ENCODE measurements at places on chromosomes 6 and 20. TPM values are rescaled to one million over a fixed set of nuclear protein-coding genes. Genes with fewer than 3 reads are reported as not detected.

The EMILIN3 gene
- polyA plus RNA-seq, result 28.2 TPM

The SMOC2 gene
- polyA plus RNA-seq, result 47.6 TPM

The ENPP1 gene
- 19.3 TPM for polyA plus RNA-seq

The PTPRT gene
- polyA plus RNA-seq, result 0.58 TPM

DNA sequence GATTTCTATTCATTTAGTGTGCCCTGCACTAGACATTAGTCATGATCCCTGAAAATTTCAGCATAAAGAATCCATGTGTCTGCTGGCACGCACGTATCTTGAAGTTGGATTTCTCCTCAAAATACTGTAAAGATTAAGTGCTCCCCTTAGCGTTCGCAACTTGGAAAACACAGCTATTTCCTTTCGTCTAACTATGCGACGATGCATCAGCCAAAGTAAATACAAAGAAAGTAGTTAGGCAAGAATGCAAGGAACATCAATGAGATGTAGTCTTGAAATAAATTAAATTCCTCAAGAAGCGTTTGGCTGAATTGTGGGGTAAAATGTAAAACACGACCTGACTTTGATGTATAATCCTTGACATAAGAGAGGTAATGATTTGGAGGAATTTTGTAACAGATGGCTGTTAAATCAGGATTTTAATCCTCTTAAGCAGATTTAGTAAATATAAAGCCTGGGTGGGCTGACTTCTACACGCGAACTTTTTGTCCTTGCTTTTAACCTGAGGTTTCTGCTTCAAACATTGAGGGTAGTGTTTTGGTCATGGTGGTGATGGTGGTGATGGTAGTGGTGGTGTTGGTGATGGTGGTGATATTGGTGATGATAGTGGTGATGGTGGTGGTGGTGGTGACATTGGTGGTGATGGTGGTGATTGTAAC is 88.2 kb downstream of the FOXF2 start:
- peak; percentile 45 for DNase-seq

GRCh38 chr20:45440424-45440823 is 24.5 kb downstream of the PIGT start:
- no peak for DNase-seq

The SLC17A3 gene
- not detected for polyA plus RNA-seq

GRCh38 chr6:152701863-152702401 is 4.2 kb downstream of the MYCT1 start:
- no peak for DNase-seq

DNA sequence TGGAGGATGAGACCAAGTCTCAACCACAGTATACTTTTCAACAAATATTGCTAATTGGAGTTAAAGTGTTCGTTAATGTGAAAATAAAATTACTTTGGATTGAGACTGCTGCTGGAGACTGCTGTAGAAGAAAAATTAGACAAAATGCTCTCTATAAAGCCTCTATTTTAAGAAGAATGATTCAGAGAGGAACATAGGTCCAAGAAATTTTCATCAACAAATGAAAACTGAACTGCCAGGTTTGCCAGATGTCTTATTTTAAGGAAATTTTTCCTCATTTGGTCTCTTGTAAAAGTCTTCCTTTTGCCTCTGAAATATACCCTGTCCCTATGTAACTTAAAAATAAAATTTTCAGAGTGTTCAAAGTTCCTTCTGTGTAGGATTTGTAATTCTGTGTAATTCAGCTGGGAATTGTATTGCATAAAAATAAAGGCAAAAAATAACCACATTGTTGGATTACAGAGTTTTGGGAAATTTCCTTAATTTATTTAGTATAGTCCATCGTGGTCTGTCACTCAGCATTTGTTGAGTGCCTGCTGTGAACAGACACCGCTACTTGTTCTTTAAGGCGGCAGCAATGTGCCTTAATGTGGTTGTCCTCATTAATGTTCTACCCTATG is 27.4 kb downstream of the ANKS1A start:
- no peak for DNase-seq

The FNDC11 gene
- 0.36 TPM for polyA plus RNA-seq

DNA sequence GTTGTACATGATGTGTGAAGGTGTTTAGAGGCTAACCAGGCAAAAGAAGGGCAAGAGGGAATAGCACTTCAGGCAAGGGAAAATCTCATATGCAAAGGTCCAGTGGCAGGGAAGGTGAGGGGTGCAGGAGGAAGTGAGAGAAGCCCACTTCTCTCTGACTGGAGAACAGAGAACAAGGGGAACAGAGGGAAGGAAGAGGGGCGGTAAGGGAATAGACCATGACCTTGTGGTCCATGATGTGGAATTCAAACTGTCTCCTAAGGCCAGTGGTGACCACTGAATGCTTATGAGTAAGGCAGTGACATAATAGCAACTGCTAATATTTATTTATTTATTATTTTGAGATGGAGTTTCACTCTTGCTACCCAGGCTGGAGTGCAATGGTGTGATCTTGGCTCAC is 20.6 kb upstream of the SLC9A8 start:
- no peak for DNase-seq

The SCRT2 gene
- not detected for polyA plus RNA-seq

- DNase-seq, result no peak
These were observed 53.9 kb upstream of the SOX4 start for GRCh38 chr6:21539621-21540100.

DNA sequence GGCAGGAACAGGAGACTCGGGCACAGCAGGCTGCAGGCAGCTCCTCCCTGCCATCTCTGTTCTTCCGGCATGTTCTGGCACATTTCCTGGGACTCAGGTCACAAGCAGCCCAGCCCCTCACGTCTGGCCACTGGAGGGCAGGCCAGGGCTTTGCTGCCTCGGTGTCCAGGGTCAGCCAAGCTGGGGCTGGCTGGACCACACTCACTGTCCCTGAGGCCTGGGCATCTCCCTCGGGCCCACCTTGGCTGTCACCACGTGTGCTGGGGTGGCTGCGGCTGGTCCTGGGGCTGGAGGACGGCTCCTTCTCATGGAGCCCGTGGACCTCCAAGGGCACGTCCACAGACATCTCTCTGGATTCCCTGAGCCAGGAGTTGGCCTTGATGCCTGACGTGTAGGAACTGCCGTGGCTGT is 18.5 kb downstream of the FRMD1 start:
- peak; percentile 50 for DNase-seq

DNA sequence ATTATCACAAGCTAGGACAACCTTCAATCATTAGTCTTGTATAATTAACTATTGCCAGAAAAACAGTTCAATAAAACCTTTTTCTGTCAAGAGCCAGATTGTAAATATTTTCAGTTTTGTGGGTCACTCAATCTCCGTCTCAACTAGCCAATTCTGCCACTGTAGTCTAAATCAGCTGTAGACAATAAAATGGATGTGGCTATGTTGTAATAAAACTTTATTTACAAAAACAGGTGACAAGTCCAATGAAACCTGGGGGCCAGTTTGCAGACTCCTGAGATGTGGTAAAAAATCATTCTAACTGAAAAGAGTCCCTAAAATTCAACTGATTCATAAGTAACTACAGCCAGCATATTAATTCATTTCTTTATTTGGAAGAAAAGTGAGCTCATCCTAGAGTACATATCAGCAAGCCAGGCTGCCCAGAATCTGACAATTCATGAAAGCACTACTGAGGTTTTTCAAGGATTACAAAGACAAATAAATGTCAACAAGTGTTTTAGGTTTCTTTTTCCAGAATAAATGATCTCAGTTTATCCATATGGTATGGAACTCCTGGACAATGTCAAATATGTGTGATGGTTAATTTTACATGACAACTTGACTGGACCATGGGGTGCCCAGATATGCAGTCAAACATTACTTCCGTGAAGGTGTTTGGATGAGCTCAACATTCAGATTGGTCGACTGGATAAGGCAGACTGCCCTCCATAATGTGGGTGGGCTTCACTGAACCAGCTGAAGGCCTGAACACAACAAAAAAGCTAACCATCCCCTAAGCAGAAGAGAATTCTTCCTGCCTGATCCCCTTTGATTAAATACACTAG is 15.3 kb downstream of the CEP85L start:
- no peak for DNase-seq

The TRIM10 gene
- 1.9 TPM for polyA plus RNA-seq

- no peak for DNase-seq
These were observed 83.1 kb downstream of the GRM4 start for GRCh38 chr6:34062815-34063214.

- DNase-seq, result no peak
These were observed 147.3 kb downstream of the TTLL2 start for GRCh38 chr6:167472148-167472547.

The PRICKLE4 gene
- polyA plus RNA-seq, result 4.1 TPM

The PPT2 gene
- 32.5 TPM for polyA plus RNA-seq

GRCh38 chr20:21325296-21325695 is 22.2 kb downstream of the XRN2 start:
- DNase-seq, result no peak

DNA sequence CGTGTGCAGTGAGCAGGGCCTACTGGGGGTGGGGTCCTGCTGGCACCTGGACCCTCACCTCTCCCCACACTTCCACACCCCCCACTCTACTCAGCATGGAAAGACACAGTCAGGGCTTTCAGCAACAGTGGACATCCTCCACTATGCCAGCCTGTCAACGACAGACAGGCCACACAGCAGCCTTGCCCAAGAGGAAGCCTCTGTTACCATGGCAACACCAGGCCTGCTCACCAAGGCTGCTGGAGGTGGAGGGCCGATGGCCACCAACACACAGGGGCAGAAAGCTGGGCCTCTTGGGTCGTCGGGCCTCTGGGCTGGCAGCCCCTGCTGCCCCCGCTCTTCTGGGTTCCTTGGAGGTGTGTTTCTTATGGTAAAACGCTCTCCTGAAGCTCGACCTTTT is 13.6 kb downstream of the BNIP5 start:
- DNase-seq, result no peak

The FABP7 gene
- 2.0 TPM for polyA plus RNA-seq

The VSTM2L gene
- 2.5 TPM for polyA plus RNA-seq

The PDE10A gene
- polyA plus RNA-seq, result 7.7 TPM

The TMEM151B gene
- polyA plus RNA-seq, result 0.37 TPM

The CNR1 gene
- 0.52 TPM for polyA plus RNA-seq

The EFCAB8 gene
- polyA plus RNA-seq, result not detected

GRCh38 chr6:170096191-170096802 is 194.6 kb downstream of the DLL1 start:
- no peak for DNase-seq

DNA sequence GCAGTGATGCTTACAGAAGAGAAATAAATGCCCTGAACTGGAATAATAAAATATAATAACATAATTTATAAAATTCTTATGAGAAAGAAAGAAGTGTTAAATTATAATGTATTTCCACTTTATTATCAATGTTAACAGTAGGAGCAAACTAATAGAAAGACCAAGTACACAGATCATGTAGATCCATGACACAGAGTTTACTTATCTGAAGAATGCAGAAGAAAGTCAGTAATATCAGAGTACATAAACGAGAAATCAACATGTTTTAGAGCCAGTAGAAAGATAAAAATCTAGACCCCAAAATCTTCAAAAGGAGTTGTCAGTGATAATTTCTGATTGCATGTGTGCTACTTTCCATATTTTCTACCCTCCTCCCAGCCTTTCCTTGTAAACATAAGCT is 334.8 kb upstream of the MANEA start:
- no peak for DNase-seq

DNA sequence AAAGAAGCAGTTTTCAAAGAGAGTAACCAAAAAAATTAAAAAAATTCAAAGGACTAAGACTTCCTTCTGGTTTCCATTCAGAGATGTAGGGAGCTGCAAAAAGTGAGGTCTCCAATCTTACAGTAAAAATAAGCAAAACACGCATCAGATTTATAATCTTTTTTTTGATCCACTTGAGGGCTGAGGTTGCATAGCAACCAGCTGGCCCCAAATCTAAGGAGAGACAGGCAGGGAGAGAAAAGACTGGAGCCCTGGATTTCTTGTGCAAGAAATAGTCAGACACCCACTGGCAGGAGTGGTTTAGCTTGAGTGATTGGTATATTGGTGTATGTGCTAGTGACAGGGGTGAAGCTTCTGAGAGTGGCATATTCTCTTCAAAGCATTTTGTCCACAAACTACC is 135.9 kb upstream of the FUT9 start:
- DNase-seq, result no peak

- no peak for DNase-seq
These were observed 96.8 kb downstream of the SYNE1 start for GRCh38 chr6:152540381-152540780.

The GPR6 gene
- polyA plus RNA-seq, result not detected

The FAM83B gene
- not detected for polyA plus RNA-seq

The OR2H2 gene
- polyA plus RNA-seq, result 0.27 TPM
